Esophagus muscularis mucosa (tissue), 4 donors: ENCODE measurements at places on chromosomes 11 and 22. TPM values are rescaled to one million over a fixed set of nuclear protein-coding genes. Genes with fewer than 3 reads are reported as not detected.

Gene XKR3
- total RNA-seq = not detected

Gene RAG2
- total RNA-seq = not detected

Gene PGM2L1
- 2.5 TPM for total RNA-seq

Gene SCGB2A2
- total RNA-seq = not detected

DNA sequence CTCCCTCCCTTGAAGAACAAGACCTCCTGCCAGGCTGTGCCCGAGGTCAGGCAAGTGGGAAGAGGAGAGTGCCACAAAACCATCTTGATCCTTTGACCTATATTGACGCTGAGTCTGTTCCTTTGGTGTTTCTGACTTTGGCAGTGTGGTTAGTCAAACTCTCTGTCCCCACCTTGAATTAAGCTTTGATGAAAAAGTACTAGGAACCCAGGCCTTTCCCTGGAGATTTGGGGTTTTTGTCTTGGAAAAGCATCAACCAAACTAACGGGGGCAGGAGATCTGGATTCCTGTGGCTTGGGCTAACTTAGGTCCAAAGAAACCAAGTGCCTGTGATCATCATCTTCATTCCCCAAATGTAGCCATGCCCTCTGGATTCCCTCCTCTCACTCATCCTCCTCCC is 40.4 kb downstream of the ARFGAP2 start:
- peaks cover 13% of the 10 kb centered on the region for H3K36me3 ChIP-seq
- no peak overlapping the region for H3K27ac ChIP-seq
- DNase-seq = no peak
- no peaks in the 10 kb centered on the region for H3K4me1 ChIP-seq
- no peak overlapping the region for H3K4me3 ChIP-seq

- H3K4me3 ChIP-seq = no peak overlapping the region
- no peaks in the 10 kb centered on the region for H3K27me3 ChIP-seq
- no peaks in the 10 kb centered on the region for H3K4me1 ChIP-seq
- H3K36me3 ChIP-seq = no peaks in the 10 kb centered on the region
- DNase-seq = no peak
- H3K27ac ChIP-seq = no peak overlapping the region
Observed at GRCh38 chr11:36478700-36479329, 31.3 kb downstream of the TRAF6 start.

GRCh38 chr22:36536717-36537116 is 7.8 kb upstream of the EIF3D start:
- H3K27me3 ChIP-seq = no peaks in the 10 kb centered on the region
- no peaks in the 10 kb centered on the region for H3K4me1 ChIP-seq
- H3K4me3 ChIP-seq = no peak overlapping the region
- no peak overlapping the region for H3K27ac ChIP-seq
- H3K36me3 ChIP-seq = no peaks in the 10 kb centered on the region

DNA sequence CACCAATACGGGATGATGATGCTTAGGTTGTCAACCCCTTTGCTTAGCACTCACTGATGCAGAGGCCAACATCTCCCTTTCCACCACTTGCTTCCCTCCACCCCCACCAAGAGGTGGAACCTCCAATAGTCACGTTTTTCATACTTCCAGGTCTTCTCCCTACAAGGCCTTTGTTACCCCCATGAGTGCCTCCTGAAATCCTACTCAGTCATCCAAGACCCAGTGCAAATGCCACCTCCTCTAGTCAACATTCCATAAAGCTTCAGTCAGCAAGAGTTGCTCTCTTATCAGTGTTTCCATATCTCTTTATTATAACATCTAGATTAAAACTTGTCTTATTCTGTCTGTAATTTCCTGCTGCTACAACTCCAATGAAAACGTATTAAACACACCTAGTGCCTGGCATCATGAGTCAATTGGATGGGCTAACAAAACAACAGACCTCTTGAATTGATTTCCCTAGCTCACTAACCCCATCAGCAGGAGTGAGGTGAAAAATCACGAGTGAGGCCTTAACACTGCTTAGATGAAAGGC is 370.7 kb upstream of the CCDC90B start:
- H3K27ac ChIP-seq = no peak overlapping the region
- no peak for DNase-seq
- H3K4me1 ChIP-seq = no peaks in the 10 kb centered on the region
- H3K4me3 ChIP-seq = no peak overlapping the region
- H3K27me3 ChIP-seq = no peaks in the 10 kb centered on the region

DNA sequence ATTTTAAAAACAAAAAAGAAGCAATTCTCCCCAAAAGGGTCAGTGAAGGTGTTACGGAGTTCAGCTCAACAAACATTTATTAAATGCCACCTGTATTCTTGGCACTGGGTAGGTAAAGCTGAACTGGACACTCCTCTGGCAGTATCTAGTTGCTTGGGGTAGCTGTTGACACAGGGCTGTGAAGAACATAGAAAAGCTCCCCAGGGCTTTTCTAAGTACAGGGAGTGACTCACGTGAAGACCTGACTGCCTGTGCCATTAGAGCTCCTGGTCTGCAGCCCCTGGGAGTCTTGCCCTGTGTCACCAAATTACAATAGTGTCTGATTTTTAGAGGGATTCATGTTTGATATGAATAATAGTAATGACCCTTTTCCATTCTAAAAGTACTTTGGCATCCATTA is 43.6 kb downstream of the COA4 start:
- no peaks in the 10 kb centered on the region for H3K4me1 ChIP-seq
- H3K27me3 ChIP-seq = no peaks in the 10 kb centered on the region
- peaks cover 25% of the 10 kb centered on the region for H3K36me3 ChIP-seq
- no peak overlapping the region for H3K4me3 ChIP-seq
- DNase-seq = no peak

GRCh38 chr22:50621356-50621880 is 6.5 kb downstream of the ARSA start:
- no peak for DNase-seq
- H3K4me1 ChIP-seq = peaks cover 28% of the 10 kb centered on the region
- peak overlapping the region; percentile 34 for H3K27ac ChIP-seq
- H3K4me3 ChIP-seq = no peak overlapping the region
- H3K27me3 ChIP-seq = no peaks in the 10 kb centered on the region

DNA sequence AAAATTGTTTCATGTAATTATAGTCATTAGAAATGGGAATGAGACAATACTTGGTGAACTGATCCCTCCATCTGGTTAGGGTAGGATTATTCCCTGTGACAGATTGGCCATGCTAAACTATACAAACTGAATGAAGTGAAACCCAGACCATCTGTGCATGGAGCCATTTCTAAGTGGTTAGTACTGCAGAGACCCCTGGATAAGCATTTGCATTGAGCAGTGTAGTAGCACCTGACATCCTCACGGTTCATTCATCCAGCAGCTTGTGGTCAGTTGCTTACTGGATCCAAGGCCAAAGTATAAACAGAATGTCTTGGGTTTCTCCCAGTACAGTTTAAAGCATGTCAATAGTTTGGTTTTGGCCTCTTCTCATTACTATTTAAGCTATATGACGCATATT is 93.8 kb upstream of the ARHGAP42 start:
- H3K4me1 ChIP-seq = peaks cover 15% of the 10 kb centered on the region
- H3K36me3 ChIP-seq = no peaks in the 10 kb centered on the region
- no peaks in the 10 kb centered on the region for H3K27me3 ChIP-seq
- no peak overlapping the region for H3K27ac ChIP-seq
